Forelimb muscle (tissue), 1 donor: ENCODE measurements at places on chromosomes 1 and 21.
A peak's percentile ranks its signal among the peaks of the same experiment; 100 is the strongest.

DNA sequence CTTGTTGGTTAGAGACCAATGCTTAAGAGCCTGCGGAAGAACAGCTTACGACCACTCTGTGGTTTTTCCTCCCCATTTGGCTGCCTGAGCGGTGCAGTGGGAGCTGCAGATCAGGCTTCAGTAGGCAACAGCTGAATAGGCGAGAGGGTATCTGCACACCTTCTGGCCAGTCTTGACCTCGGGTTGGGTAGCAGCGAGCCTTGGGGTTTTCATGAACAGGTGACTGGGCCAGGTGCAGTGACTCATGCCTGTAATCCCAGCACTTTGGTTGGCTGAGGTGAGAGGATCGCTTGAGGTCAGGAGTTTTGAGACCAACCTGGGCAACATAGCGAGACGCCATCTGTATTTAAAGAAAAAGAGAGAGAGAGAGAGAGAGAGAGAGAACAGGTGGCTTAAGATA is 41.0 kb downstream of the NENF start:
- no peak for DNase-seq

DNA sequence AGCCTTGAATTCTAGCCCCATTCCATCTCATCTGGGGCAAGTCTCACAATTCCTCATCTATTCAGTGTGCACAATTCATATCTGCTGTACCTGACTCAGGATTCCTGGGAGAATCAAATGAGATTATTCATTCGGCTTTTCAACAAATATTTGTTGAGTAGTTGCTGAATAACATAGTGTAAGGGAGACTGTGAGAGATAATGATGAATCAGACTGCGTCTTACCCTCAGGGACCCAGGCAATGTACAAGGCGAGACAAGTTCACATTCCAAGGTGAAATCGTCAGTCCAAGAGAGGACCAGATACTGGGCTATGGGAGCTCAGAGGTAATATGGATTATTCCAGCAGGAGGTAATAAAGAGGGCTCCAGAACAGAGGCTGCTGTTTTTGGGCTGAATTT is 67.8 kb upstream of the SMYD2 start:
- no peak for DNase-seq

DNA sequence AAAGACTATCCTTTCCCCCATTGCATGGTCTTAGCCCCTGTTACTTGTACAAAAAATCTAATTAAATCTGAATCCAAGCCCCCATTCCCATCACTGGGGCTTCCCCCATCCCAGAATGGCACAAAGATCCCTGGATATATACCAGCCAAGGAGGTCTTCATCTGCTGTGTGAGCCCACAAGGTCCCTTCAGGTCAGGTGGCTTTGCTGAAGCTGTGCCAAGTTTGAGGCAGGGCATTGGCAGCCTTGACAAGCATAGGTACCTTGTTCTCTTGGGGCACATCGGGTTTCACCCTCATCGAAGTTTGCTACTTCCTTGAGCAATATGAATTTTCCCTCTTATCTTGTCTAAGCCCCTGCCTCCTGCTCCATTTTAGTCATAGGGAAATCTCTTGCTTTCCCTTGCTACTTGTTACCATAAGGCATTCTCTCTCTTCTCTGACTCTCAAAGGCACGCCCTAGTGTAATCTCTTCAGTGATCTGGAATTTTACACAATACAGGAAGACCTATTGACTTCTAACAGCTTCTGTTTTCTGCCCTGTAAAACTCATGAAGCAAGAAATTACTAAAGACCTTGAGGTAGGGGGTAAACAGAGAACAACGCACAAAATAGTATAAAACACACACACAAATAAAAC is 71.4 kb upstream of the COG2 start:
- DNase-seq: no peak

GRCh38 chr1:97451944-97452343 is 468.9 kb downstream of the DPYD start:
- no peak for DNase-seq

DNA sequence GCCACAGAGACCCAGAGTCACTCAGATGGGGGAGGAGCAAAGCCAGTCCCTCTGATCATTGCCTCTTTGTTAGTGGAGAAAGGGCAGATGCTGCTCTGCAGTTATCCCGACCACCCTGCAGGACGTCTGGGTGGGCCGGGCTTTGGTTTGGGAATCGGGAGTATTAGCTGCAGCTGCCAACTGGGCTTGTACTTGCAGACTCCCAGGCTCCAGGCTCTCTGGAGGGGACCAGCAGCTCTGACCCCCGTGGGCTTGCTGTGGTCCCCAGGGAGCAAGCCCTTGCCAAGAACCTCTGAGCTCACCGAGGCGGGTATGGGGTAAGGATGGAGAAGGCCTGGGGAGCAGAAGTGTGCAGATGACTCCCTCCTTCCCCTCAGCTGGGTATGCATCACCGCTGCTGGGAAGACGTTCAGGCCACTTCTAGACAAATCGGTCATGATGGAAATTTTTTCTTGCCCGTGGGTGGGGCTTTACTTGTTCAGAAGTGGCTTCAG is 21.6 kb downstream of the MAPKAPK2 start:
- DNase-seq: no peak

DNA sequence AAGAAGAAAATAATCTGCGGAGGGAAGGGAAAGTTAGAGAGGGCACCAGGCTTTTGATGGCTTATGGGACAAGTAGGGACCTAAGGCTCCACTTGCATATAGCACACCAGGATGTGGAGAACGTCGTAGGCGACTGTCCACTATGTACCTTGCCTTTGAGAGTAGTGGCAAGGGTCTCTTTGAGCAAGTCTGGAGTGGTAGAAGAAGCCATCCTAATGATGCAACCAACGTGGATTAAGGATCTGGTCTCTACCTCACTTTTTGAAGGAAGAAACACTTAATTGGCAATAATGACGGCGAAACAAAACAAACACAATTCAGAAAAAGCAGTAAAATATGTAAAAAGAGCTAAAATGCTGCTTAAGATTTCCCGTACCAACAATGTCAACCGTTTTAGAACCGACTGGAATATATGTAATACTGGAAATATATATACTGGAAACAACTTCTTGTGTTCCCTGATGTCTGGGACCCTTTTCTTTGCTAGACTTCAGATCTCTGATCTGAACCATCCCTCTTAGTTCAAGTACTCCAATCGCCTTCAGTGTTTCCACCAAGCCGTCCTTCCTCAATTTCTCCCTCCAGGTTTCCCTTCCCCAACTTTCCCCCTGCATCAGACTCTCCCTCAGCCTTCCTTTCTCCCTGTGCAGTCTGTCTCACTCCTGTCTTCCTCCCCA is 821 bp upstream of the KHDRBS1 start:
- DNase-seq: no peak

DNA sequence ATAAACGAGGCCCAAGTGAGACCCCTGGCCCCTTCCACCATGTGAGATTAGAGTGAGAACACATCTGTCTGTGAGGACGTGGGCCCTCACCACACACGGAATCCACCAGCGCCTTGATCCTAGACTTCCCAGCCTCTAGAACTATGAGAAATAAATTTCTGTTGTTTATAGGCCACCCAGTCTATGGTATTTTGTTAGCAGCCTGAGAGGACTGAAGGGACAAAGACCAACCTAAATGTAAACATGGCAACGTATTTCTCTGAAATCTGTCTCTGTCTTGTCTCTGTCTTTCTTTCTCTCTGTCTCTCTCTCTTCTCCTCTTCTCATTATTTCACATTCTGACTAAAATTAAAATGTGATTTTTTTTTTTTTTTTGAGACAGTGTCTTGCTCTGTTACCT is 15.6 kb upstream of the IFI44L start:
- no peak for DNase-seq

GRCh38 chr1:81224222-81224621 is 576.5 kb upstream of the ADGRL2 start:
- DNase-seq: no peak

- DNase-seq: peak; percentile 41
Observed at GRCh38 chr1:98048244-98048643, 127.4 kb upstream of the DPYD start.

GRCh38 chr1:208606959-208607358 is 362.8 kb upstream of the PLXNA2 start:
- DNase-seq: no peak

- no peak for DNase-seq
Observed at GRCh38 chr1:169090308-169090899, 16.1 kb upstream of the ATP1B1 start.

DNA sequence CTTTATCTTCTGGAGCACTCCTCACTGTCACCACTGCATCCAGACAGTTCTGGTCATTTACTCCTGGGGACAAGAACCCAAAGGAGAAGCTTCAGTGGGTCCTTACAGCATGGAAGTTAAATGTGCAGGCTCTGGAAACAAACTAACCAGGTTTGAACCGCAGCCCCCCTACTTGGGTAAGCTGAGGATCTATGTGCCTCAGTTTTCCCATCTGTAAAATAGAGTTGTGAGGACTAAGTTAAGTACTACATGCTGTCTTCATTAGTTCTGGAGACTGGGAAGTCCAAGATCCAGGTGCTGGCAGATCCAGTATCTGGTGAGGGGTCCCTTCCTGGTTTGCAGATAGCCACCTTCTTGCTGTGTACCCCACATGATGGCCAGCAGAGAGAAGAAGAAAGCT is 8.0 kb upstream of the ATP1A2 start:
- no peak for DNase-seq

DNA sequence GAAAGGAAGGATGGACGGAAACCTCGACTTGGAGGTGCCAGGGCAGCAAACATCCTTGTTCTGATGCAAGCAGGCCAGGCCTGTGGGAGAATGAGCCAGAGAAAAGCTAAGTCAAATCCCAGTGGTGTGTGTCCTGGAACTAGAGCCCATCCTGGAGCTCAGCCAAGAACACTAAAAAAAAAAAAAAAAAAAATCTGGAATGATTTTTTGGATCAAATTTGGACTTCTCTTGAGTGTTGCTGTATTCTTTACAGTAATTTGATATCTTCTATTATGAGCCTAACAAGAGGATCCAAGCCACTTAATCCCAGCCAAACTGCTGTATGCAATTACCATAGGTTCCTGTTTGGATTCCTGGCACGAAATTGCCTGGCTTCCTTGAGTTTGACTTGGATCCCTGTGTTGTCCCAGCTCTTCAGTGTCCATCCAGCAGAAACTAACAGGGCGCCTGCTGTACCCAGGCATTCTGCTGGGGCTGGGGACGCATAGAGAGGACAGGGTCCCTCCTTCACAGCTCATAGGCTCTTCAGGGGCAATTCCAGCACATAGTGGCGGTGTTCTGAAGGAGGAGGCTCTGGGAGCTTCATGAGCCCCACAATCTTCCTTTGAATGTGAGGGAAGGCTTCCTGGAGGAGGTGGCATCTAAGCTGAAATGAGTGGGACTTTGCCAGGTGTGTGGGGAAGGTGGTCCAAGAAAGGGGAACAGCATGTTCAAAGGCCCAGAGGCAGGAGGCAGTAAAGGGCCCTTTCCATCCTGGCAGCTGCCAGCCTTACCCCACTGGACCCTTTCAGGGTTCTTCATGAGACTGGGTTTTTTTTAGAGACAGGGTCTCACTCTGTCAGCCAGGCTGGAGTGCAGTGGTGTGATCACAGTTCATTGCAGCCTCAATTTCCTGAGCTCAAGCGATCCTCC is 24.7 kb downstream of the EPHX1 start:
- DNase-seq: peak; percentile 97
